ENCODE measurements at places on chromosomes 7 and 10.

DNA sequence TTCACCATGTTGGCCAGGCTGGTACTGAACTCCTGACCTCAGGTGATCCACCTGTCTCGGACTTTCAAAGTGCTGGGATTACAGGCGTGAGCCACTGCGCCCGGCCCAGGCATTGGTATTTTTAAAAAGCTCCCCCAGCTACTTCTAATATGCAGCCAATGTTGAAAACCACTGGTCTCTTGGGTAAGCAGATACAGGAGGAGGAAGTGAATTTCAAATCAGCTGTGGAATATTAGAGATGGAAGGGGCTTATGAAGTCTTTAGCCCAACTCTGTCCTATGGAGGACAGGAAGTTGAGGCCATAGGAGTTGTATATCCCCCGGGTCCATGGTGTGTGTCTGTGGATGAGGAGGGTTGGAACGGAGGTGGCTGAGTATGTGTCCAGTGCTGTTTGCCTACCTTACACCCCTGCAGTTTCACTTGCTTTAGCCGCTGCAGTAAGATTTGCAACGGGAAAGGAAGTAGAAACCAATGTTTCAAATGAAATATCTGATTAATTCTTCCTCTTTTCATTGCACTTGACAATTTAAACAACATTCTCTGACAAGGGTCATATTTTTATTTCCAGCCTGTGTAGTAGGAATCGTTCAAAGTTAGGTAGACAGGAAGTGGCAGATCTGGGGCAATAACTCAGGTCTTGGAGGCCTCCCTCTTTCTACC, 3.4 kb downstream of the PDE6C start:
- no peak for DNase-seq

- DNase-seq, result no peak
Observed at GRCh38 chr10:89235073-89235798, 16.3 kb downstream of the LIPA start.

DNA sequence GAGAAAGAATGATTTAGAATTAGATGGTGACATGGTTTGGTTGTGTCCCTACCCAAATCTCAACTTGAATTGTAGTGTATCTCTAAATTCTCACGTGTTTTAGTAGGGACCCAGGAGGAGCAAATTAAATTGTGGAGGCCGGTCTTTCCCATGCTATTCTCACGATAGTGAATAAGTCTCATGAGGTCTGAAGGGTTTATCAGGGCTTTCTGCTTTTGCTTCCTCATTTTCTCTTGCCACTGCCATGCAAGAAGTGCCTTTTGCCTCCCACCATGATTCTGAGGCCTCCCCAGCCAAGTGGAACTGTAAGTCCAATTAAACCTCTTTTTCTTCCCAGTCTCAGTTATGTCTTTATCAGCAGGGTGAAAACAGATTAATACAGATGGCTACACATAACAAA, 167.4 kb upstream of the SVIL start:
- no peak for DNase-seq

DNA sequence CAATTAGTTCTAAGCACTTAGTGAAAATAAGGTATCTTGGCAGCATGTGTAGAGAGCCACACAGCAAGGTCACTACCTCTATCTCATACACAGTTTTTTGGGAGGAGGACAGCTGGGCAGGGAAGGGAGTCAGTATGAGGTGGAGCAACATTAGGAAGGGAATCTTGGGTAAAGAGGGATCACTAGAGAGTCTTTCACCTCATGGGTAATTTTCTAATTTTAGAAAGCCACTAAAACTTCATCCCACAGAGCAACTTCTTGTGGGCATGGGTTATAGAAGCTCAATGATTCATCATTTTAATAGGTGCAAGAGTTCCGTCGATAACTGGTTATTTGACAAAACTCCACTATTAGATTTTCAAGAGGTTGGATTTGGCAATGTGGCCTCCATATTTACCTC, 2.5 kb downstream of the NRAP start:
- DNase-seq, result no peak

DNA sequence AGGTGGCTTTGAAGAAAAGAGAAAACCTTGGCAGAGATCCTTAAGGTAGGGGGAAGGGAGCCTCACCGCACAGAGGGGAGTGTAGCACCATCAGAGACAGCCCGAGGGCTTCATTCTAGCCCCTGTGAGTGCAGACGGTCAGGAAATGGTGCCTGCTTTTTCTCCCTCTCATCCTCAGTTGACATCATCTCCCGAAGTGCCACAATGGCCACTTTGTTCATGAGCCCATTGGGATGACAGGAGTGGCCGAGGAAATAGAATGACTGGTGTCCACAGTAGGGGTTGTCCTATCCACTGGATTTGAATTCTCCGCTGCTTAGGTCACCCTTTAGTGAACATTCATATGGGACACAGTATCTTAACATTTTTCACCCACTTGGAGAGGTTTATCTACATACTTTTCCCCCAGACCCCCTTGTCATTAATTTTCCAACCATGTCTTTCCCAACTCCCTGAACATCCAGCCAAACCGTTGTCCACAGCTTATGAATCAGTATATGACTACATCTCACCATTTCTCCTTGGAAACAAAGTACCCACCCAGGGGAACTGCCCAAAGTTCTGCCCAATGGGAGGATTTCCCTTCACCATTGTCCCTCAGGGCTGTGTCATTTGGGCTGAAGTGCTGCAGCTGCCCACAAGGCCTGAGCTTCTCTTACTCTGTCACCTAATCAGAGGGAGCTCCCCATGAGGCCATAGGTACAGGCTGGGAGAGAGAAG, 108.8 kb downstream of the ADCY1 start:
- DNase-seq, result no peak

DNA sequence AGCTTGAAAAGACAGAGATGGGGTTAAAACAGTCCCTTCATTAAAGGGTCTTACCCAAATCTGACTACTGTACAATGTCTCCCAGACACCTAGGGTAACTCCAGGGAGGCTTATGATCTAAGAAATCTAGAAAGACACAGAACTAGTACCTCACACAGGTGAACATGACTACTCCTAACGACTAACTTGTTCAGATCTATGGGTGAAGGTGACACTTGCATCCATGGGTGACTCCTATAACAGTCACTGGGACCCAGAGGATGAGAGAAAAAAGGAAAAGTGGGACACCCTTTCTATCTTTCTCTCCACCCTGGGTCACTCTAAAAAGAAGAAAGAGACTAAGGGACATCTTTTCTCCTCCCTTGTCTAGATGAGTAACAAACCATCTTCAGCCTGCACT, 19.2 kb downstream of the AKR1C8 start:
- no peak for DNase-seq

All from activated naive CD8-positive, alpha-beta T cell treated with anti-CD3 and anti-CD28 coated beads for 36 hours (primary cell).